GM12878 (cell line): ENCODE measurements at places on chromosomes 6 and 20.
A peak's percentile ranks its signal among the peaks of the same experiment; 100 is the strongest.

- DNase-seq: no peak
Measured at GRCh38 chr6:53805725-53806124, 10.9 kb downstream of the LRRC1 start.

DNA sequence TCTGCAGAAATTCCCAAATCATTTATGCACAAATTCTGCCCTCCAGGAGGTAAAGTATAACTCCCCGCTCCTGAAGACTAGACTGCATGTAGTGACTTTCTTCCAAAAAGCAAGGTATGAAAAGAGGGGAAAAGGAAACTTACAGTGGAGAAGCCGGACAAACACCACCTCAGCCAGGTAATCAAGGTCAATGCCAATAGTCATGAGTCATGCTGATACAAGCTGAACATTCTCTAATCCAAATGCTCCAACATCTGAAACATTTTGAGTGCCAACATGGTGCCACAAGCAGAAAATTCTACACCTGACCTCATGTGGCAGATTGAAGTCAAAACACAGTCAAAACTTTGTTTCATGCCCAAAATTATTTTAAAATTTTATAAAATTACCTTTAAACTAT, 165.6 kb downstream of the FOXA2 start:
- no peak for DNase-seq

- DNase-seq: no peak
Measured at GRCh38 chr6:156848533-156848932, 71.4 kb downstream of the ARID1B start.

GRCh38 chr20:42739683-42740082, 450.0 kb downstream of the PTPRT start:
- no peak for DNase-seq

DNA sequence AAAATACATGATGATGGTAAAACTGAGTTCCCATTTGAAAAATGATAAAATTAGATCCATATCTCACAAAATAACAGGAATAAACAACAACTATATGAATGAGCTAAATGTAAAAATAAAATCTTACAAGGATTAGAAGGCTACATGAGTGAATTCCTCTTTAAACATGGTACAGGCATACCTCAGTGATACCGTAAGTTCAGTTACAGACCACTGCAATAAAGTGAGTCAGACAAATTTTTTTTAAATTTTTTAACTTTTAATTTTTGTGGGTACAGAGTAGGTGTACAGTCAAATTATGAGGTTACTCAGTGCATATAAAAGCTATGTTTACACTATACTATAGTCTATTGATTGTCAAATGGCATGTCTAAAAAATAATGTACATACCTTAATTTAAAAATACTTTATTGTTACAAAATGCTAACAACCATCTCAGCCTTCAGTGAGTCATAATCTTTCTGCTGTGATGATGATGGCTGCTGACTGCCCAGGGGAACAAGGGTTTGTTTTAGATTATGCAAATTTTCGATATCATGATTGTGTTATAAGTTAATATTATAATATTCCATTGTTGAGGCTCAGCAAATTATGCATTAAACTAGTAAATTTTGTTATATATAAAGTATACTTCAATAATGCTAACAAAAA, 222.8 kb upstream of the RUNX2 start:
- no peak for DNase-seq

- DNase-seq: no peak
Measured at GRCh38 chr6:170174771-170175643, 115.9 kb downstream of the DLL1 start.

DNA sequence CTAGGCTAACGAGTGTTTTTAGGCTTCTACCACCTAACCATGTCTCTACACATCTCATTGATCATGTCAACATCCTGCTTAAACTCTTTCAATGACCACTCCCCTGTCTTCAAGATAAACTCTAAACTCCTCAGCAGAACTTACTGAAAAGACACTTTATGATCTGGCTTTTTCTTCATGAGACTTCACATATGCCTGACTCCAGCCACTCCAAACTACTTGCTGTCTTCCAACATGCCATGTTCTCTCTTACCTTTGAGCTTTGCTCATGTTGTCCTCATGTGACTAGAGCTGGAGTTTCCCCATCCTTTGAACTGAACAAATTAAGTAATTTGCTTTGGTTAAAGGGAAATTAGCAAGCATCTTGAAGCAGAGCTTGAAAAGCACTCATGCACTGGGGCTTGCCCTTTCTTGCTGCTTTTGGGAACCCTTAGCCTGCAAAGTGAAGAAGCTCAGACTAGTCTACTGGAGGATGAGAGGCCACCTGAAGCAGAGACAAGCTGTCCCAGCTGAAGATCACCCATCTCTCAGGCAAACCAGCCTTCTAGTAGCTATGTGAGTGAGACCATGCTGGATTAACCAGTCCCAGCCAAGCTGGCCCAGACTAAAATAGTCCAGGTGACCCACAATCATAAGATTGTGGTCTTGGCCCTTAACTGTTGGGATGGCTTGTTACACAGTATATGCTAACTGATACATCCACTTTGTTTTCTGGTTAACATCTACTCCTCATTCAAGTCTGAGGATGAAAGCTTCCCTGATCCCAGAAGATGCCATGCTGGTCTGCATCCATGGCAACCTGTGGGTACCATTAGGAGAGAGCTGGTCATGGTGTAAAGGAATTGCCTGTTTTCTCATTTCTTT, 235.8 kb downstream of the GMPR start:
- peak; percentile 67 for DNase-seq

GRCh38 chr6:16464045-16464444, 225.7 kb downstream of the GMPR start:
- no peak for DNase-seq

DNA sequence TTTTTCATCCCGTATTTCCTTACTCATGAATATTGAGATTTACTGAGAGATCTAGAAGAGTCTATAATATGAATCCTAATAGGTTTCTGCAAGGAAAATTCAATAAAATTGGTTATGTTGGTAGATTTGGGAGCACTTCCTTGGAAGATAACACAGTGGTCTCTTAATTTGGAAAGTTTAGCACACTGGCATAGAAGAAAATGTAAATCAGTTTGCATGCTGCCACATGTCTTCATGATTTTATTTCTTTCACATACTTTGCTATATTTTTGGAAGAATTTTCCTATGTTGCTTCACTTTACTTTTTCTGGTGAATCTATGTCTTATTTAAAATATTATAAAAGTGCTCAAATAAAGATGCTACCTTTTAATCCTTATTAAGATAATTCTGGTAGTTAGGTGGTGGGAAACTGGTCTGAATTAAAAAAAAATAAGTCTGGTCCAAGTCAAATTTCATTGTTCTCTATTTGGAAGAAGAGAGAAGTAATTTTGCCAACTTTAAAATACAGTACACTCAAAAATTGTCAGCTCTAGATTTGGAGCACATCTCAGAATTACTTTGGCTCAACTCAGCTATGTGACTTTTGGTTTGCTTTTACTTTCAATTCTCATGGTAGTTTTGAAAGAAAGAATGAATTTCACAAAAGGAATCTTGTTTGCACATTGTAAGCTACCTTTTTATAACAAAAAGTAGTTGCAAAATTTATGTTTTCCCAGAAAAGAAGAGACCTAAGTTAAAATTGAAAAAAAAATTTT, 197.3 kb downstream of the CENPW start:
- DNase-seq: no peak

- no peak for DNase-seq
Measured at GRCh38 chr6:89079511-89080234, 878 bp upstream of the PNRC1 start.
